ENCODE measurements at places on chromosomes 6 and 20.

DNA sequence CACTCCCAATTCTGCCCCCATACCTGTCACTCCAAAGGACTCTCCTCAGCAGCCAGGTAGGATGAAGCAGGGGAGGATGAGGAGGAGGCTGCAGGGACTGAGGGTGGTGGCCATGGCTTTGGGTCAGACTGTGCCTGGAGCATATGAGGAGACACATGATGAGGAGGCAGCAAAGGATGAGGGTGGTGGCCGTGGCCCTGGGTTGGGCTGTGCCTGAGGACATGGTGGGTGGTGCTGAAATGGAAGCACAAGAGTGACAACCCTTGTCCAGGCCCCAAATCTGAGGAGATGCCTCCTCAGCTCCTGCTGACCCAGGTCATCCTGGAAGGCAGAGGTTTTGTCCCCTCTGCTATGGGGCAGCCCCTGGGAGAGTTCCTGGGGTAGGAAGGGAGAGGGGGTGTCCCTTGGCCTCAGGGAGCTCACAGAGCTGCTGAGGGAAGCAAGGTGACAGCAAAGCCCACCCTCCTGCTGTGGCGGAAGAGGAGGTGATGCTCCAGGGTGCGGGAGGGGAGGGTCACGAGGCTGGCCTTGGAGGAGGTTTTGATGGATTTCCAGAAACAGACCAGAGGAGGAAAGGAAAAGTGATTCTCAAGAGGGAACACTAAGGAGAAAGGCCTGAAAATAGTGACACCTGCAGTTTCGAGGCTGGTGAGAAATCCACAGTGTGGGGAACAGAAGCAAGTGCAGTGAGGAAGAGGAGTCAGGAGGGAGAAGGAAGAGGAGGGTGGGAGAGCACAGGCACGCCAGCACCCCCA is 4.6 kb downstream of the RAET1G start:
- no peak for DNase-seq

- no peak for DNase-seq
Observed at GRCh38 chr20:62339647-62340062, 27.5 kb downstream of the LAMA5 start.

DNA sequence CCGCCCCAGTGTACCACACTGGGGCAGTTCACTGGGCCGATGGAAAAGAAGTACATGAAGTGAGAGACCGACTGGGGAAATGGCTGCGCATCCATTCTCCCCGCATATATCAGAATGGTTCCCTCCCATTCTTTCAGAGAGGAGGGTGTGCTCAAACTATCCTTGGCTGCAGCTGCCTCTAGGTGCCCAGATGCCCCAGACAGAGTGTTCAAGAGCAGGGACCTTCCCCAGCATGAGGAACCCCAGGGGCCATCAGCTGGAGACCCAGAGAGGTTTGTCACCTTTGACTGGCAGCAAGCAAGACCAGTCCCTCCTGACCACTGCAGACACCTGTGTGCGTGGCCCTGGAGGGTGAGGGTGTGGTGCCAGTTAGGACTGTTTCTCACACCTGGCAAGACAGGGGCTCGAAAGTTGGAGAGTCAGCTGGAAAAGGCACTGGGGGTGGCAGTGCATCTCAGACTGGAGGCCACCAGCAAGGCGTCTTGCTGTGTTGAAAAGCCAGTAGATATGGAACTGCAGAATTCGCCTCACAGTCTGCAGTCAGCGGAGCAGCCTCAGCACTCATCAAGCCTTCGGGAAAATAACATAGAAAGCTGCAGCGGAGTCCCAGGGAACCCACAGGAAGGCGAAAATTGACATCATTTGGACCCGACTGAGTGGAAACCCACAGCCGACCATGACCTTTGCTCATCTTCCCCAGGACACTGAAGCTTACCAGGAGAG is 76.7 kb downstream of the GPR6 start:
- no peak for DNase-seq

DNA sequence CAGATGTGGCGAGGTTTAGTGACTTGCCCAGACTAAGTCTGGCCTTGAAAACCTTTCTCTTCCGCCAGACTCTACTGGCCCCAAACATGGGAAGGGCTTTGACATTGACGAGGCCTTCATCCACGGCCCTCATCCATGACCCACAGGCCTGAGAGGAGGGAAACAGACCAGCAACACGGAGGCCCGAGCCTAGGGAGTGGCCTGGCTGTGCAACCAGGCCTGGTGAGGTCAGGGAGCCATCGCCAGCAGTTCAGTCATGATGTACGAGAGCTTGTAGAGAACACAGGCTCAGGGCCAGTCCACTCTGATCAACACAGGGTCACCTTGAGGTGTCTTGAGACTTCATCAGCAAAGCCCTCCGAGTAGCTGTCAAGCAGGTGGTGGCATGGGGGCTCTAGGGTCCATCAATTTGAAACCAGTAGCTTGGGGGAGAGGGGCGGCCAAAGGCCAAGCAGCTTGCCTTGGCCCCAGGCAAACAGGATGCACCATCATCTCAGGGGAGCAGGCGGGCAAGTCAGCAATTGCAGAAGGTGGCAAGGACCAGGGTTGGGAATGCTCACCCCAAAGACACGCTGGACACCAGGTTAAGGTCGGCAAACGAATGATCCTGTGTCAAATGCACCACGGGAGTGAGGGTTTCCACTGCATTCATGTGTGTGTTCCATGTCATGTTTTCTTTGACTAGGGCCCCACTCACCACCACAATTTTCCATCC is 36.1 kb downstream of the GFOD1 start:
- DNase-seq, result no peak

Data from stimulated activated CD4-positive, alpha-beta T cell treated with anti-CD3 and anti-CD28 coated beads, Interleukin-2, amount 100 ng/mL, for 24 hours (primary cell).